ENCODE measurements at places on chromosomes 2 and 18.

GRCh38 chr18:30927517-30928075 is 114.9 kb downstream of the DSC3 start:
- no peak for DNase-seq

DNA sequence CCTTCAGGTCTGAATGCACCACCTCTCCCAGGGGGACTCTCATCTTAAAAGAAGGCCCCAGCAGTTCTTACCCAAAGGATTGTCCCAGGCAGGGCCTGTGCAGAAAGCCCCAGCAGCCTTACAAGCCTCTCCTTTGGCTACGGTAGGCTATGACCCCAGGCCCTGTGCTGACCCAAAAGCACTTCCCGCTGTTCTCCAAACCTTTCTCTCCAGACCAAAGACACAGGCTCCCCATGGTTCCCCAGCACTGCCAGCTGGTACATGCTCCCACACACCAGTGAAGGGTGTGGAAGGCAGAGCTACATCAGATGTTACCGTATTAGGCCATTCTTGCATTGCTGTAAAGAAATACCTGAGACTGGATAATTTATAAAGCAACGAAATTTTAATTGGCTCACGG is 35.4 kb downstream of the LBH start:
- DNase-seq, result no peak

- DNase-seq, result no peak
These were observed 51.8 kb downstream of the ADD2 start for GRCh38 chr2:70716131-70716743.

- DNase-seq, result no peak
These were observed 143.5 kb downstream of the DNAH7 start for GRCh38 chr2:195925120-195925519.
